ENCODE measurements at places on chromosomes 1 and 21.

DNA sequence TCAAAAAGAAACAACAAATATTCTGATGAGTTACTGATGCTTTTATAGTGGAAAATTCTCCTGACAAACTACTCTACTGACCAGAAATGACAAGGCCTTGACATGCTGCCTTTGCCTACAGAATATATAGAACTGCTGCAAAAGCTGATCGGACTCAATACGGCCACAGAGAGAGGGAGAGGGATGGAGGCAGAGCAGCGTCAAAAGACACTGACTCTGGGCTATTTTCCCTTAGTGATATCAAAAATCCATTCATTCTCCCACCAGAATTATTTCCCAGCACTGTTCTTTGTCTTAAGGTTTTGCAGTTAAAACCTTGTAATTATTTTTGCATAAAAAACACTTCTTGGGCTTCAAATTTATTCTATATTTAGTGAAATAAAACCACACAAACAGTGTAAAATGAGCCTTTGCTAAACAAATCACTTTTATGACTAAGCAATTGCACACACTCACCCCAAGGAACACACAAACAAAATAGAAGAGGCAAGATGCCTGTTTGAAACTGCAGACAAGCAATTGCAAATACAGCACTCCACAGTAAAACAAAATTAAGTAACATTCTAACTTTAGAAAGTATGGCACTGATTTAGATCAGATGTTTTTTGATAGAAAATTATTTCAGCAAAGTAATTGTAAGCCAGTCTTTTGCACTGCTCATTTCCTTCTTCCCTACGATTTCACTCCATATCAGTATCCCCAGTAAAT lies 1036.4 kb downstream of the ADGRL2 start:
- DNase-seq = no peak

- DNase-seq = no peak
Observed at GRCh38 chr1:182829285-182829932, 9.7 kb upstream of the DHX9 start.

- DNase-seq = no peak
Observed at GRCh38 chr1:197671140-197671539, 104.1 kb downstream of the DENND1B start.

- no peak for DNase-seq
Observed at GRCh38 chr1:67085326-67085725, 31.4 kb upstream of the SLC35D1 start.

- no peak for DNase-seq
Observed at GRCh38 chr1:205595861-205596260, 36.0 kb downstream of the ELK4 start.

DNA sequence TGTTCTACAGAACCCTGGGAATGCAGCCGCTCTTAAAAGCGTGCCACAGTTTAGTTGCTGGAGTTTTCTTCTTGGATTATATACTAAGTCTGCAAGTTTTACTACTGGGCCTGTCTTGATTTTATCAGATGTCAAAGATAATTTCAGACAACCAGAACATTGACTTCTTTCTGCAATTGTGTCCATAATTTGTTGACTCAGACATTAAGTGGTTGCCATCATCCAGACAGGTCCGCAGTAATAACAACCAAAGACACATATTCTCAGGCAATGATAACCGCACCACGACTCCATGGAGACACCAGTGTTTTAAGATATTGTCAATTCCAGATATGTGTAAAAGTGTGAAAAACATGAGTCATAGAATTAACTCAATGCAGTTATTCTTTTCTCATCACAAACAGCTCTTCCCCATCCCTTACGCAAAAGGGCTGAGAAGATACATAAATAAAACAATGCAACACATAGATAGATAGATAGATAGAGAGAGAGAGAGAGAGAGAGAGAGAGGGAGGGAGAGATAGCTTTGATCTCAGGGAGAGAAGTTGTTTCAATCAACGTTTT lies 90.4 kb upstream of the FMN2 start:
- no peak for DNase-seq

All from stimulated activated CD8-positive, alpha-beta memory T cell treated with anti-CD3 and anti-CD28 coated beads, Interleukin-15, amount 100 ng/mL, for 4 hours (primary cell).